Ascending aorta (tissue), 2 donors: ENCODE measurements at places on chromosomes 5 and 9. TPM values are rescaled to one million over a fixed set of nuclear protein-coding genes. Genes with fewer than 3 reads are reported as not detected.

The C9orf153 gene
- not detected for total RNA-seq

The FGFR4 gene
- 0.85 TPM for total RNA-seq

DNA sequence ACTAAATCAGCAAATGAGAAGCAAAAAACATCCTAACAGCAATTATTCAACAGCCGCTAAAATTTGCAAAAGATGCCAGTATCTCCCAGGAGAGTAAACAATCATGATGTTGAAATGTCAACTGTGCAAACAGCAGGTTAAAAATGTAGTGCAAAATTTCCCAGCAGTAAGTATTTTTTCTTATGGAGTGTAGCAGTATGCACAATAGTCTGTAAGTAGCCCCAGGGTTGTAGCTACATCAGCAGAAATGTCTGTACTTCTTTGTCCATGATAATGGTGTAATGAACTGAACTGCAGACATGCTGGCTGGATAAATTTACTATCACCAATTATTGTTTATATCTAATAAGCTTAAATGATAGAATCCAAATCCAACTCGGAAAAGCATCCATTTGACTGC is 31.4 kb downstream of the GRIN3A start:
- no peak for DNase-seq
- H3K4me3 ChIP-seq = no peak overlapping the region
- no peak overlapping the region for H3K27ac ChIP-seq
- no peaks in the 10 kb centered on the region for H3K4me1 ChIP-seq
- H3K27me3 ChIP-seq = no peaks in the 10 kb centered on the region

GRCh38 chr9:3976865-3977613 is 322.8 kb downstream of the GLIS3 start:
- no peaks in the 10 kb centered on the region for H3K36me3 ChIP-seq
- H3K27ac ChIP-seq = no peak overlapping the region
- no peaks in the 10 kb centered on the region for H3K27me3 ChIP-seq
- no peaks in the 10 kb centered on the region for H3K4me1 ChIP-seq
- no peak for DNase-seq

DNA sequence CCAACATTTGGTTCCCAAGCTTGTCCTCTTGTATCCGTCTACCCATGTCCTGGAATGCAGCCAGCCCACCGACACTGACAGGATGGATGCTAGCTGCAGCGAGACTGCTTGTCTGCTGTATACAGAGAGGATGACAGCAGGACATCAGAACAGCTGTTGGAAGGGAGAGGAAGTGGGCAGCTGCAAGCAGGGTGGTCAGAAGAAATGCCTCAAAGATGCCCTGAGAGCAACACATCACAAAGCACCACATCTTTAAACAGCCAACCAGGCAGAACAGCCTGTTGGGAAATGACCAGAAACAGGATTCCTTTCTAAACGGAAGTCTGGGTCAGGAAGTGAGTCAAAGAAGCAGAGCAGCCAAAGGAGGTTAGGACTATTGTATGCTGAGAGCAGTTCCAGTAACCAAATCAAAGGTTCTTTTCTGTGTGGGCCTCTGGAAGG is 219.1 kb downstream of the NDUFS4 start:
- no peak overlapping the region for H3K27ac ChIP-seq
- H3K36me3 ChIP-seq = no peaks in the 10 kb centered on the region
- no peaks in the 10 kb centered on the region for H3K27me3 ChIP-seq
- no peak for DNase-seq
- H3K4me3 ChIP-seq = no peak overlapping the region

DNA sequence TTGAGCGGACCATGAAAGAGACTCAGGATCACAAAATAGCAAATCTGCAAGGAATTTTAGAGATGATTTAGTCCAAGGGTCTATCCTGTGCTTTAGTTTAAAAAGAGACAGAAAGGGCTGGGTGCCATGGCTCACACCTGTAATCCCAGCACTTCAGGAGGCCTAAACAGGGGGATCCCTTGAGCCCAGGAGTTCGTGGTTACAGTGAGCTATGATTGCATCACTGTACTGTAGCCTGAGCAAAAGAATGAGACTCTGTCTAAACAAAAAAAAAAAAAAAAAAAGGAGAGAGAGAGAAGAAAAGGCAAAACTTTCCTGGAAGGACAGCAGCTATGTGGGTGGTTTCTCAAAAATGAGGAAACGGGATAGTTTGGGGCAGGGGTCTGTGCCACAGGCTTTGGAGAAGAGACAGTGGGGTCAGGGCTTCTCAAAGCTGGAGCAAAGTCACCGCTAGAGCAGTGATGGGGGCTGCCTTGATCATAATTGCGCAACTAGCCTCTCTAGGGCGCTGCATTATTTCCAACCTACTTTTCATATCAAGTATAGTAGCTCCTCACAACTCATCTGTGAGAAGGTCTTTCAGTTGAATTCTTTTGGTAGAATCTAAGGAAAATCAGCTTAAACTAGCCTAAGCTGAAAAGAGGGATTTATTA is 8.5 kb upstream of the ANKH start:
- H3K27ac ChIP-seq = no peak overlapping the region
- H3K27me3 ChIP-seq = no peaks in the 10 kb centered on the region
- H3K4me1 ChIP-seq = no peaks in the 10 kb centered on the region
- no peak overlapping the region for H3K4me3 ChIP-seq

DNA sequence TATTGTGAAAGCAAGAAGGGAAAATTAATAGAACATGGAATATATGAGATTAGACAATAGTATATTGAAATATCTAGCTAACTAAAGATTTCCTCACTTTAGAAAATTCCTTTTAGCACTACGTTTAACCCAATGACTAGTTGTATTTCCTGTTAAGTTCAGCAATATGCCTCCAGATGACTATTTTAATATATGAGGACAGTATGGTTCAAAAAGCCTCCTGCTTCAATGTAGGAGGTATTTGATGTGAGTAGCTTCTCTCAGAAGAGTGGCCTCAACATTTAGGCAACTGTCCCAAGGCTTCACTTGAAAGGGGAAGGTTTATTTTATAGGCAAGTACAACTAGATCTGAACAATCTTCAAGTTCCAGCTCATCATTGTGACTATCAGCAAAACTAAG is 2.0 kb upstream of the MEF2C start:
- no peaks in the 10 kb centered on the region for H3K27me3 ChIP-seq
- no peaks in the 10 kb centered on the region for H3K36me3 ChIP-seq
